ENCODE measurements at places on chromosomes 1 and 21.

DNA sequence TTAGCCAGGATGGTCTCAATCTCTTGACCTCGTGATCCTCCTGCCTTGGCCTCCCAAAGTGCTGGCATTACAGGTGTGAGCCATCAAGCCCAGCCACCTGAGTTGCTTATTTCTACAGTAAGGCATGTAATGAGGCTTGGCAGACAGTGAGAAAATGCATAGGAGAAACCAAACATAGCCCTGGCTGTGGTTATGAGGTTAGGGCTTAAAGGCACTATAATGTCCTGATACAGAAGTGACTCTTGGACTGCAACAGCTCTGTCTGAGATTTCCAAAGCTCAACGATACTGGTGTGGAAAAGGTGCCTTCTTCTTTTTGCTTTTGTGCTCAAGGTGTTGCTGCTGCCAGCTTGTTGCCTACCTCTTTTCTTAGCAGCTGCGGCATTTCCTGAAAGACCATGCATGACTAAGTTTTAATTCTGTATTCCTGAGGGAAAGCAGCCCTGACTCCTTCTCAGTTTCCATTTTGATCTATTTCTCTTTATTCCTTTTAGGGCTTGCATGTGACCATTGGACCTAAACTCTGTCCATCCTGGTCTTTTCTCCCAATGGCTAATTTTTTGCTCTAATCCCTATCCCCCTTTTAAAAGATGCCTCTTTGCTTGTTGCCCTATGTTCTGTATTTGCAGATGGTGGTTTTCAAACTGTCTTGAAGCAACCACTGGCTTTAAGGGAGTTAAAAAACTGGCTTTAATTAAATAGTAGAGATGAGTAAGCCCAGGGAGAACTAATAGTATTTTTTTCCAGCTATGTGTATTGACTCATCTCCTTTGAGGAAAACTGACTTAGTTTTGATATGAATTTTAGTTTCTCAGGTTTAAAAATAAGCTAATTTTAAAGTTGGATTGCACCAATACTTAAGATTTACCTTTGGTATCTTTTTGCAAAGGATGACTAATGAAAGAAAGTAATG, 70.3 kb downstream of the KIF1B start:
- DNase-seq = peak; percentile 24

GRCh38 chr1:197604302-197604701, 171.0 kb downstream of the DENND1B start:
- DNase-seq = no peak

DNA sequence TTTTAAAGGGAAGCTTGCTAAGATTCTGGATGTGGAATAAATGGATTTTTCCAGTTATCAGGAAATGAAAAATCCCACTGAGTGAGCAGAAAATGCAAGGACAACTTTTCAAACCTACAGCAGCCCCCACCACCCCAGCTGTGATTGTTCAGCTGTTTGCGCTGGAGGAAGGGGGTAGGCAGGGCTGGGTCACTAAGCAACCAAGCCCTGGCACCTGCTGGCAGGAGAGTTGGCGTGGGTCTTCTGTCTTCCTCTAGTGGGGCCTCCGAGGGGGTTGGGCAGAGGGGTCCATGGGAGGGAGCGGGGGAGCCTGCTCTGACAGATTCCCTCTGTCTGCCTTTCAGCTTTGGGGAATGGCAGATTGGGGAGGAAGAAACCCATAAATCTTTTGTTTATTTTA, 45.3 kb downstream of the EIF2D start:
- DNase-seq = no peak

GRCh38 chr1:226716577-226716976, 22.5 kb downstream of the ITPKB start:
- no peak for DNase-seq

- no peak for DNase-seq
These were observed 62.8 kb upstream of the LAX1 start for GRCh38 chr1:203702130-203702577.

DNA sequence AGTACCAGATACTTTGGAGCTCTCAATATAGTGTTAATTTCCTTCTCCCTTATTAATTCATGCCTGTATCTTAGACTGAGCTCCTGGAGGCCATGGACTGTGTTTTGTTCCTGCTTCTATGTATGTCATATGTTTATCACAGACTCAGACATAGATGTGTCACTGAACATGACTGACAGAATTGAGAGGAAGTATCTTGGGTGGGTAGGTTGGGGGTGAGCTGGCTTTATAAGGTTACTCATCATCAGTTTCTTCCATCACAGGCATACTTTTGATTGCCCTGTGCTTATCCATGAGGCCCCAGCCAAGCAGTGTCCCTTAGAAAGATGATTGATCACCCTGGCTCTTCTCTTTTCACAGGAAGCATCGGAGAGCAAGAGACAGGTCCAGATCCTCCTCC, 5.6 kb upstream of the SH3D21 start:
- DNase-seq = no peak

DNA sequence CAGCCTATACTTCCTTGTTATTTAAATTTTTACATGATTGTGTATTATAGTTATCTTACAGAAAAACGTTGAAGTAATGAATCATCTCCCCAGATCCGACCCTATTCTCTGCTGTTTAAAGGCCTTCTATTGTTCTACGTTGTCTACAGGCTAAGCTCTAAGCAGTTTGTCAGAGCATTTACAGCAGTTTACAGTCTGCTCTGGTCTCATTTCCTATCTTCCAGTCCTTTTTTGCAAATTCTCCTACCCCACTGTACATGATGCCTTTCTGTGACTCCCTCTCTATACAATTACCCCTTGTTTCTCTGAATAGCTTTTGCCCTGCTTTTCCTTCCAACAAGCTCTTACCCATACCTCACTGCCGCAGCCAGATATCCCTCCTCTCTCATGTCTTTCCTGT, 319.2 kb upstream of the FMN2 start:
- no peak for DNase-seq

DNA sequence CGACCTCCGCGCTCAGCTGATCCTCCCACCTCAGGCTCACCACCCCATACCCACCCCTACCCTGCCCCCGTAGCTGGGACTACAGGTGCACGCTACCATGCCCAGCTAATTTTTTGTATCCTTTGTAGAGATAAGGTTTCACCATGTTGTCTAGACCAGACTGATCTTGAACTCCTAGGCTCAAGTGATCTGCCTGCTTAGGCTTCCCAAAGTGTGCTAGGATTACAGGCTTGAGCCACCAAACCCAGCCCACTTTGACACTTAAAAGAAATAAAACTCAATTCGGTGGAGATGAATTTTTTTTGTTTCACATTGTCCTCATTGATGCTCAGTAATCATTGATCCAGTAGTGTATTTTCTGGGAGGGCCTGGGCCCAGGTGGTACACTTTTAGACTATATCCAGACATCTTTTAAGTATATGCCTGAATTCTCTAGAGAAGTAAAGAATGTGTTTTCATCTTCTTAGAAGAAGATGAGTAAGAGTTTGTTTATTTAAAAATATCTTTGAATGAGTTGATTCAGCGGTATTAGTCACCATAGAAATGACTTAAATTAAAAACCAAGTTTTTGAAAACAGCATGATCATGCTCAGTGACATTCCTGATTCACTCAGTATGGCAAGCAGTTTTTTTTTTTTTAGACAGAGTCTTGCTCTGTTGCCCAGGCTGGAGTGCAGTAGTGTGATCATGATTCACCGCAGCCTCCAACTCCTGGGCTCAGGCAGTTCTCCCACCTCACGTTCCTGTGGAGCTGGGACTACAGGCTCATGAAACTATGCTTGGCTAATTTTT, 57.8 kb downstream of the EPB41 start:
- DNase-seq = peak; percentile 85
